Mammary microvascular endothelial cell (primary cell): ENCODE measurements at places on chromosomes 13 and 19. TPM values are rescaled to one million over a fixed set of nuclear protein-coding genes. Genes with fewer than 3 reads are reported as not detected.

SLC25A30 gene
- 8.0 and 12.4 TPM in 2 replicates for total RNA-seq

CHAF1A gene
- total RNA-seq, result 20.3 and 22.4 TPM in 2 replicates

SIGLECL1 gene
- not detected in 2 replicates for total RNA-seq

ZNF829 gene
- 1.4 and 1.9 TPM in 2 replicates for total RNA-seq

CLDN10 gene
- not detected in 2 replicates for total RNA-seq
